ENCODE measurements at places on chromosomes 4 and X.

GRCh38 chr4:153538487-153539357, 72.6 kb downstream of the TMEM131L start:
- no peak for DNase-seq

GRCh38 chr4:62360156-62360545, 1160.0 kb downstream of the ADGRL3 start:
- no peak for DNase-seq

- DNase-seq: no peak
These were observed 4.6 kb downstream of the FAT4 start for GRCh38 chr4:125319311-125319710.

- no peak for DNase-seq
These were observed 10.1 kb downstream of the STIM2 start for GRCh38 chr4:26870576-26871262.

- no peak for DNase-seq
These were observed 33.9 kb downstream of the NBDY start for GRCh38 chrX:56762707-56763555.

GRCh38 chr4:108118505-108118904, 50.2 kb downstream of the LEF1 start:
- no peak for DNase-seq

DNA sequence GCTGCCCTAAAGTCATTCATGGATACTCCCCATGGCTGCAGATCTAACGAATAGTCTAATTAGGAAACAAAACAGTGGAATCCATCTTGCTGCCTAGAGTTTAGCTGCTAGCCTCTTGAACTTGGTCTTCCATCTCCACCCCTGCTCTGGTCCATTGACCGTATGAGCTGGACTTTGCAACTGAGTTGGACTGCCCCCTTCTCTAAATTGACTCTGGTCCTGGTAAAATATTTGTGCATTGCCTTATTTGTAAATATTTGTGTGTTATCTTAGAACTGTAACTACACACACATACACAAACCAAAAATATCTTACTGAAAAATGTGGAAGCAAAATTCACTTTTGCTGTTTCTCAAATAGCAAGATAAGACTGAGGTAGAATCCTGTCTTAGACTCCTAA, 181.3 kb downstream of the NWD2 start:
- no peak for DNase-seq

- DNase-seq: no peak
These were observed 184.2 kb upstream of the HCCS start for GRCh38 chrX:10926891-10927290.

DNA sequence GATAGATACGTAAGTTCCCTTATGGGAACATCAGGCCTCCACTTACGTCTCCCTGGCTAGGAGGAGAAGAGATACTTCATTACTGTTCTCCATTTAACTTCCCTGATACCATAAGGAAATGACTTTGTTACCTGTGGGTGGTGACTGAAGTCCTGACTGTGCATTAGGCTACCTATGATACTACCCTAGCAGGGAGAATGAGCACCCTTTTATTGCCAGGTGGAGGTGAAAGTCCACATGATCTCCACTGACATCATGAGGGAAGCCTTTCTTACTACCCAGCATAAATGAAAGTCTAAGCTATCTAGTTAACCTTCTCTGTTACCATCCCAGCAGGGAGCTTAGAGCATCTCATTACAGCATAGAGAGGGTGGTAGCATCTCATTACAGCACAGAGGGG, 24.4 kb upstream of the LAMTOR3 start:
- DNase-seq: no peak

- DNase-seq: no peak
These were observed 43.6 kb downstream of the ACOX3 start for GRCh38 chr4:8396762-8397406.

DNA sequence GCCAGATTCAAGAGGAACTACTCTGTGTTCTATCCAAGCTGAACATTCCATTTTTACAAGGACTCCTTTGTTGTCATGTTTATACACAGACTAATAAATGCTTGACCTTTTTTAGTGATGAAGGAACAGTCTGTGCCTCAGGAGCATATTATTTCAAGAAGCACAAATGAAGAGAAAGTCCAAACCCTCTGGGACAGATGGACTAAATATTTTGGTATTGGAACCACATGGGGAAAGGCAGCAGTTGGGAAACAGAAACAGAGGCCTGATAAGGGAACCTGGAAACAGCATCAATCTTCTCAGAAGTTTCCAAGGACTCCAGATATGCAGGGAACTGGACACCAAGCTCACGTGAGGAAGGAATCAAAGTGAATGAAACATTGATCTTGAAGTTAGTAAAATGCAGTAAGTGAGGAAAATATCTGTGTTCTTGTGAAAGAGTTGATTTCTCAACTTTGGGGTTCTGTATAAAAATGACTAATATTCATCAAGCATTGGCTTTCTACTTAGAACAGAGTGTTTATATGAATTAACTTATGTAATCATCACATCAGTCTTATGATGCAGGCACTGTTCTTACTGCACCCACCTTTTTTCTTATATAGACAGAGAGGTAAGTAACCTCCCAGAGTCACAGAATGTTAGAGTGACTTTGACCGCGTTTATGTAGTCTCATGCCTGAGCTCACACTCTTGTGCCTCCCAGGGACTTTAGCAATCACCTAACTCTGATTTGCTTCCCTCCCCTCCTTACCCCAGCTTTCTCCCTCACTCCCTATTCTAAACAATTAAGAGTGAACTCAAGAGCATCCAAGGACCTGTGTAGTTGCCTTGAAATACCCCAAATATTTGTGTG, 148.9 kb upstream of the JADE1 start:
- DNase-seq: no peak

DNA sequence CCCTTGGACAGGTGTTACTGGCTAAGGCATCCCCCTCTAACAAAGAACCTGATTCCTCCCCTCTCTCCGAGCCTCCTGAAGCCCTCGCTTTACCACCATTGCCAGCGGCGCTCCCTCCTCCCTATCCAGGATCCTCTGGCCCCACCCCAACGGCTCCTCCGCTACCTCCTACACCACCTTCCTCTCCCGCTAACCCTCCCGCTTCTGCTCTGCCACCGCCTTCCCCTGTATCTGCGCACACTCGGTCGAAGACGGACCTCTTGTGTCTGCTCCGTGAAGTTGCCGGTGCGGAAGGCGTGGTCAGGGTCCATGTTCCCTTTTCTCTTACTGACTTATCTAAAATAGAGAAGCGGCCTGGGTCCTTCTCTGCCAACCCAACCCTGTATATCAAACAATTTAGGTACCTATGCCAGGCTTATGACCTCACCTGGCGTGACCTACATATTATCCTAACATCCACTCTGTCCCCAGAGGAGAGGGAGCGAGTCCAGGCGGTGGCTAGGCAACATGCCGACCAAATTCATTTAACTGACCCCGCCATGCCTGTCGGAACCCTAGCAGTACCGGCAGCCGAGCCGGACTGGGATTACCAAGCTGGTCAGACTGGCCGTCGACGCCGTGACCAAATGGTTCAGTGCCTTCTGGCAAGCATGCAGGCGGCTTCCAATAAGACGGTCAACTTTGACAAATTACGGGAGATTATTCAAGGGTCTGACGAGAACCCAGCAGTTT, 958.9 kb downstream of the RPA4 start:
- DNase-seq: no peak

DNA sequence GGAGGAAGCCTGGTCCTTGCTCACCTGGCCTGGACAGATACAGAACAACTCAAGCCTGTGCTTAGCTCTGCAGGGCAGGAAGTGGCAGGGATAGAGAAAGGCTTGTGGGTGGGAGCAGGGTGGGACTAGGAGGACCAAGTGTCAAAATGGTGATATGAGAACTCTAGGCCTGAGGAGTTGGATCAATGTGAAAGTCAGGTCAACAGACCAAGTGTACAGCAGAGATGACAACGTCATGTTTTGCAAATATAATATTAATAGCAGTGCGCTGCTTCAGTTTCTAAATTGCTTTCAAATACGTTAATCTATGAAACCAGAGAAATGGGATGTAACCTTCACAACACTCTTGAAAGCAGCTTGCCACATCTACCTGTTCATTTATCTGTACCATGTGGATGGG, 114.2 kb upstream of the MAP3K15 start:
- no peak for DNase-seq

- no peak for DNase-seq
These were observed 1.6 kb upstream of the NAT8L start for GRCh38 chr4:2057382-2058065.

DNA sequence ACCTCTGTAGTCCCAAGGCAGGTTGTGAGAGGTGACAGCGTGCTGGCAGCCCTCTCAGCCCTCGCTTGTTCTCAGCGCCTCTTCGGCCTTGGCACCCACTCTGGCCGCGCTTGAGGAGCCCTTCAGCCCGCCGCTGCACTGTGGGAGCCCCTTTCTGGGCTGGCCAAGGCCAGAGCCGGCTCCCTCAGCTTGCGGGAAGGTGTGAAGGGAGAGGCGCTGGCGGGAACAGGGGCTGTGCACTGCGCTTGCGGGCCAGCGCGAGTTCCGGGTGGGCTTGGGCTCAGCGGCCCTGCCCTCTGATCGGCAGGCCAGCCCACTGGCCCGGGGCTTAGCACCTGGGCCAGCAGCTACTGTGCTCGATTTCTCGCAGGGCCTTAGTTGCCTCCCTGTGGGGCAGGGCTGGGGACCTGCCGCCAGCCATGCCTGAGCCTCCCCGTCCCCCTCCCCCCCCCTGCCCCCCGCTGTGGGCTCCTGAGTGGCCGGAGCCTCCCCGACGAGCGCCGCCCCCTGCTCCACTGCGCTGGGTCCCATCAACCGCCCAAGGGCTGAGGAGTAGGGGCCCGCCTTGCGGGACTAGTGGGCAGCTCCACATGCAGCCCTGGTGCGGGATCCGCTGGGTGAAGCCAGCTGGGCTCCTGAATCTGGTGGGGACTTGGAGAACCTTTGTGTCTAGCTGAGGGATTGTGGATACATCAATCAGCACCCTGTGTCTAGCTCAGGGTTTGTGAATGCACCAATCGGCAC, 347.6 kb downstream of the KLHL13 start:
- DNase-seq: no peak

GRCh38 chrX:101602077-101602476, 15.7 kb downstream of the ARMCX6 start:
- no peak for DNase-seq

GRCh38 chr4:152634110-152634760, 45.6 kb downstream of the TMEM154 start:
- no peak for DNase-seq

DNA sequence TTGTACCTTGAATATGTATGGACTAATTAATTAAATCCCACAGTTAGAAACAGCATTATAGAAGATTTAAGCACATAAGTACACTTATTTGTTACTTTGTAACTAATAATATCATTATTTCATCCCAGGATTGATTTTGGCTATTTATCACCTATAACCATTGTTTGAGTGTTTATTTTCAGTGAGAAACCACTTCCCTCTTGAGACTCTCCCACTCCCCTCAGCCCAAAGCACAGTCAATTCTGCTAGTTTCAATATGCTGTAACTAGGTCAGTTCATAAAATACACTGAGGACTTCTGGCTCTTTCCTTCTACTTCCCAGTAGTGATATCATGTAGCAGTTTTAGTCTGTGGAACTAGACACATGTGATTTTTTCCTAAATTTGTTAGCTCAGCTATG, 16.3 kb downstream of the OFD1 start:
- no peak for DNase-seq

DNA sequence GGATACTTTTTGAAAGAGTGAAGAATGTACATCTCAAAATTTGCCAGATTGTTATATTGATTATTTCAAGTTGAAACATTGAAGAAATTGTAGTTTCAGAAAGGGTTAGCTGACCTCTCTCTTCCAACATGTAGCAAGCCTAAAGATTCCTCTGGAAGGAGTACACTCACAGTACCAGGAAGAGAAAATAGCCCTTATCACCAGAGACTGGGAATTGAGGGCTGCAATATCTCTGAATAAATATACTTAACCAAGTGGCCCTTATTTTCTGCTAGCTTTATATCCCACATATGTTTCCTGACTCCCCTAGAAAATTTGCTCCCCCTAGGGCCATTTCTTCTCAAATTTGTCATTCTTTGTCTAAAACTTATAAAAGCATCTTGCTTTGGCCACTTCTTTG, 332.2 kb downstream of the GASK1B start:
- no peak for DNase-seq

DNA sequence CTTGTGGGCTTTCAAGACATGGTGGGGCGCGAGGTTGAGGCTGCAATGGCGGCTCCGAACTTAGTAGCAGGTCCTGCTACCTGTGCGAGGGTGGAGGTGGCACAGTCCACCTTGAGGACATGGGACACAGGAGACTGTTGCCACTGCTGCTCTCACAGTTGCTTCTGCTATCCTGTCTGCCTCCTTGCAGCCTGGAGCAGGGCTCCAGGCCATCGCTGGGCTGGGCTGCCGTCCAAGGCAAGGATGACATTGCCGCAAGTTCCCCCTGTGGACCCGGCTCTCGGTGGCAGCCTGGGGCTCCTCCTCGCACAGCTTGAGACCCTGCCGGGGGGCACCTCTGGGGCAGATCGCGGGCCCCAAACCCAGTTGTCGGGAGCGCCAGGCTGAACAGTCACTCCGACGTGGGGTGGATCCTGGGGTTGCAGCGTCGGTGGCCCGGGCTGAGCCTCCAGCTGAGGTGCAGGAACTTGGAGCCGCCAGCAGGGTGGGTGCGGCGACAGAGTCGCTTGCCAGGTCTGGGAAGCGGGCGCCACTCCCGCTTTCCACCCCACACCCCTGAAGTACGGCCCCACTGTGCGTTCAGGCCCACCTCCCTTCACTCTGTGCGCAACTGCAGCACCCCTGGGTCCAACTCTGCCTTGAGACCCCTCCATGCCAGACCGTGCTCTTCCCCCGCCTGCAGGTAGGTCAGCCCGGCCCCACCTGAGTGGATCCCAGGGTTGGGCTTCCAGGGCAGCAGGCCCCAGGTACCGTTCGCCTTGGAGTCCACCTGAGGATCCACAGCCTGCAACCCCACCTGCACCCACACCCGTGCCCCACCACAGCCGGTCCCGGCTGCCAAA, 192.7 kb upstream of the NUDT6 start:
- no peak for DNase-seq

DNA sequence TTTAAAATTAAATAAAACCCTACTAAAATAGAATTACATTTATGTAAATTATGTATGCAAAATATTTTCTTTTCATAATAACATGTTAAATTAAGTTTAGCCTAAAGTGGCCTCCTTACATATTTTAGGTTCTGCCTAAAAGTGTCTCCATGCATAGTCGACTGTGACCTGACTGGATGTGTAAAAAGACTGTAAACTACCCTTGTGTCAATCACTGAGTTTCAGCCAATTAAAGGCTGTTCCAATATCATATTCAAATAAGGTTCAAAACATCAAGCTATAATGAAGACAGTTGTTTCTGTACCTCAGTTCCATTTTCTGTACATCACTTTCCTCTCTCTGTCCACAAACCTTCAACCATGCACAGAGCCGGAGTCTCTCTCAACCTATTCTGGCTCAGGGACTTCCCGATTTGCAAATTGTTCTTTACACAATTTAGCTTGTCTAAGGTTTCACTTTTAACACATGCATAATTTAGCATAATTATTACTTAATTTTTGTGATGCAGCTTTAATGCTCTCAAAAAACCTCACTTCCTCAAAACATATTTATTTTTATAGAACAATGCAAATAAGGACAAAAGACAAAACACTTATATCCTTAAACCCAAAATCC, 60.1 kb downstream of the SH3RF1 start:
- no peak for DNase-seq

- no peak for DNase-seq
These were observed 17.2 kb upstream of the SPCS3 start for GRCh38 chr4:176302283-176303275.

GRCh38 chr4:85828027-85828890, 353.3 kb downstream of the ARHGAP24 start:
- no peak for DNase-seq
